ENCODE measurements at places on chromosomes 13 and 19.

GRCh38 chr13:20989656-20990321 lies 71.6 kb downstream of the LATS2 start:
- no peak for DNase-seq

- DNase-seq = no peak
These were observed 109.9 kb downstream of the FRY start for GRCh38 chr13:32141462-32141861.

- no peak for DNase-seq
These were observed 24.7 kb downstream of the ZNF136 start for GRCh38 chr19:12187625-12188024.

GRCh38 chr13:110108348-110109139 lies 198.4 kb downstream of the COL4A1 start:
- DNase-seq = no peak

GRCh38 chr19:2668175-2668763 lies 34.2 kb downstream of the GNG7 start:
- DNase-seq = no peak

DNA sequence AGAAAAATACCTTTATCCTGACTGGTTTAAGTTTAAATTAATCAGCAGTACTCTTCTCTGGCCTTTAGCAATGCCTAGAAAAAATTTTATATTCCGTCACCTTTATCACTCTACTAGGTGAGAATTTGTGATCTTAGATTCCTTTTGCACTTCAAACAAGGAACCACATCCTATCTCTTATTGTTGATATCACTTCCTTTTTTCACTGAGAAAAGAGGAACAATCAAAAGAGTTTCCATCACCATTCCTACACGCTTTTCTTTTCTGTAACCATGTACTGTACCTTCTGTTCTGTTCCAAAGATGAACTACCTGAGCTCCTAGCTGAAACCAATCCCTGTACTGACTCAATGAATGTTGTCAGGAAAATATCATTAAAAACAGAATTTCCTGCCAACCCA lies 1379.0 kb upstream of the MIR17HG start:
- no peak for DNase-seq

DNA sequence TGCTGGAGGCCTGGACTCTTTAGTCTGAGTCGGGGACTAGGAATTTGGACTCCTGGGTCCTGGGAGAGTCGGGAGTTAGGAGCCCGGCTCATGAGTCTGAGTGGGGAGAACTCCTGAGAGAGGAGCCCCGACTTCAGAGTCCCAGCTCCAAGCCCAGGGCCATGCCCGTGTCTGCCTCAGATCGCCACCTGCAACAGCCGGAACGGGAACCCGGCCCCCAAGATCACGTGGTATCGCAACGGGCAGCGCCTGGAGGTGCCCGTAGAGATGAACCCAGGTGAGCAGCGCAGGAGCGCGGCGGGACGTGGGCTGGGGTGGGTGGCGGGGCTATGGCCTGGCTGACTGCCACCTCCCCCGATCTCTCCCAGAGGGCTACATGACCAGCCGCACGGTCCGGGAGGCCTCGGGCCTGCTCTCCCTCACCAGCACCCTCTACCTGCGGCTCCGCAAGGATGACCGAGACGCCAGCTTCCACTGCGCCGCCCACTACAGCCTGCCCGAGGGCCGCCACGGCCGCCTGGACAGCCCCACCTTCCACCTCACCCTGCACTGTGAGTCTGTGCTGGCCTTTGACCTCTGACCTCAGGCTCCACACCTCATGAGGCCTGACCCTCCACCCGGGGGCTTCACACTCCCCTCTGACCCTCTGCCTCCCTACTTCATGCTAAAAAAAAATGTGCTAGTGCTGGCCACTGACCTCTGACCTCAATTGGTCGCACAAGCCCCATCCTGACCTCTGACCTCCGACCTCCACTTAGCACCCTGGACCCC lies 4.4 kb downstream of the BCAM start:
- no peak for DNase-seq

GRCh38 chr13:63189712-63190111 lies 1774.1 kb upstream of the PCDH20 start:
- no peak for DNase-seq

DNA sequence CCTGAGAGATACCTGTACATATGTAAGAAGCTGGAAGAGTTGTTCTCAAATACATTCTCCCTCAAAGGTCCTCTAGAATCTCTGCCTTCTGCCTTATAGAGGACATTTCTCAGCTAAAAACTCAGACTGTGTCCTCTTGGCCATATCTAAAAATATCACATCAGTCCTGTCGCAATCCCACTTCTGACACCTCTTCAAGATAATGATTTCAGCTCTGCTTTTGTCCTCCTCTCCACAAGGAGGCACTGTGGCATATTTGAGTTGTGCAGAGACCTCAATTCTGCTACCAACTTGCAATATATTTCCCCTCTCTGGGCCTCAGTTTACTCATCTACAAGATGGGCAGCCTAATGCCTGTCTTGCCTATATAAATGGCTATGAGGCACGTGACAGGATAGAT lies 16.6 kb downstream of the ADAMTS10 start:
- DNase-seq = no peak

GRCh38 chr13:32988608-32989289 lies 27.5 kb upstream of the KL start:
- no peak for DNase-seq

GRCh38 chr13:99992949-99993351 lies 11.4 kb downstream of the ZIC2 start:
- DNase-seq = no peak

- DNase-seq = no peak
These were observed 1.2 kb downstream of the PPM1N start for GRCh38 chr19:45499196-45500180.

- no peak for DNase-seq
These were observed 6.6 kb upstream of the MLNR start for GRCh38 chr13:49213539-49213938.

- no peak for DNase-seq
These were observed 1248.9 kb downstream of the SLITRK5 start for GRCh38 chr13:88919970-88920628.

- no peak for DNase-seq
These were observed 159.1 kb upstream of the GPR12 start for GRCh38 chr13:26919732-26920131.

DNA sequence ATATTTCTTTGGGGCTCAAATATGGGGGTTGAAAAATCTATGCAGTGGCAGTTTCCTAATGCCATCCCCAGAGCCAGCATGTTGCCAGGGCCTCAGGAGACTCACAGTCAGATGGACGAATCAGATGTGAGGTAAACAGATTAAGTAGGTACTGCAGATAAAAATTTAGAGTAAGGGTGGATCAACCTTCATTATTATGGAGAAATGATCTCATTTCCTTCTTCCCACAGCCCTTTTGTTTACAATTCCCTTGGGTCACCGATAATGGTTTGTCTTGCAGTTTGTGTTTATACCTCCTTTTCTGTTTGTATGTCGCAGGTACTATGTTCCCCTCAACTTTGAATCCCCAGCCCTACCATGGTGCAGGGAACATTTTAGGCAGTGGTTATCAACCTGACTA lies 20.0 kb downstream of the DIAPH3 start:
- no peak for DNase-seq

All from activated naive CD4-positive, alpha-beta T cell (primary cell).